ENCODE measurements at places on chromosomes 3 and 15.

DNA sequence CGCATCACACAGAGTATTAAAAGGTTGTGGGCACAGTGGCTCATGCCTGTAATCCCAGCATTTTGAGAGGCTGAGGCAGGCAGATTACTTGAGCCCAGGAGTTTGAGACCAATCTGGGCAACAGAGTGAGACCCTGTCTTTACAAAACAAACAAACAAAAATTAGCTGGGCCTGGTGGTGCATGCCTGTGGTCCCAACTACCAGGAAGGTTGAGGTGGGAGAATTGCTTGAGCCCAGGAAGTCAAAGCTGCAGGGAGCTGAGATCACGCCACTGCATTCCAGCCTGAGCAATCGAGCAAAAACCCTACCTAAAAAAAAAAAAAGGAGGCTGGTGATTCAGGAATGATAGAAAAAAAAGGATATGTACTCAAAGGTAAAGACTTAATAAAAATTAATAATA lies 28.2 kb upstream of the ST6GAL1 start:
- DNase-seq: no peak

DNA sequence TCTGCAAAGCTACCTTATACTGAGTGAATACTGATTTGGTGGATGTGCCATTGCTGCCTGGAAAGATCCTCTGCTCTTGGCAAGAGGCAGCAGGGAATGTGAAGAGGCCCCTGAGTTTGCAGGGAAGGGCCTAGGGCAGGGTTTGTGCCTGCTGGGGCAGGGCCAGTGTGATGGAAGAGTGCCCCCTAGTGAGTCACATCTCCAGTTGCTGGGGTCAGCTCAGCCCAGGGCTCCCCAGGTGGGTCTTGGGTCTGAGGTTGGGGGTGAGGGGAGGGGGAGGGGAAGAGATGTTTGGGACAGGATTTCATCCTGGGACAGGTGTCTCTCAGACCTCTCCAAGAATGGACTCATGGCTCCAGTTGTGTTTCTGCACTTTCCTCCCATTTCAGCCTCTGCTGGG lies 4.1 kb upstream of the AMOTL2 start:
- DNase-seq: peak; percentile 57

DNA sequence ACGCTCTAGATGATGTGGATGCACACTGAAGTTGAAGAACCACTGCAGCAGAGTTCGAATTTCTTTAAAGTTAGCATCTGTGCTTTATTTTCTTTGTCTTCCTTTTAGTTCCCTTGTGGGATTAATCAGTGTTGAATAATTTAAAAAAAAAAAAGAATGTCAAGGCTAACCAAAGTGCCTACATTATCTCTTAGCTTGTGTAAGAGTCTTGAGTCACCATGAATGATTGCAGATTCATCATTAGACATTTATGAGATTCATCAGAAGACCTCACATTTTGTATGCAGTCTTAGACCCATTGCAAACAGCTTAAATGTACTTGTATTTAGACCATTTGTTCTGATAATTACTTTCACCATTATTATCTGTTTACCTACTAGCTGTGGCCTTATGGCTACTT lies 182.2 kb downstream of the FNDC3B start:
- no peak for DNase-seq

DNA sequence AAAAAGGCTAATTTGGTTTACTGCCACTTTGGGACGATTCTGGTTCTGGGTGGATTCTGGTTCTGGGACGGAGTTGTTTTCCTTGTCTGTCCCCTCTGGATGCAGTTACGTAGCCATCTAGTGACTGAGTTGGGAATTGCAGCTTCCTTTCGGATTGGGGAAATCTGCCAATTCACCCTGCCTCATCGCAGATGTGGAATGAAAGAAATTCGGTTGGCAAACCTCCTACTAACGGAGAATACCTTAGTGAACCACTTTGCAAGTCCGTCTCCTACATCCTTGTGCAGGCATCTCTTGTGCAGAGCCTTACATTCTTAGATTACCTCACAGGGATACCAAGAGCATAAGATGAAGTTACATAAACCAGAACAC lies 31.5 kb upstream of the AP4E1 start:
- peak; percentile 83 for DNase-seq

DNA sequence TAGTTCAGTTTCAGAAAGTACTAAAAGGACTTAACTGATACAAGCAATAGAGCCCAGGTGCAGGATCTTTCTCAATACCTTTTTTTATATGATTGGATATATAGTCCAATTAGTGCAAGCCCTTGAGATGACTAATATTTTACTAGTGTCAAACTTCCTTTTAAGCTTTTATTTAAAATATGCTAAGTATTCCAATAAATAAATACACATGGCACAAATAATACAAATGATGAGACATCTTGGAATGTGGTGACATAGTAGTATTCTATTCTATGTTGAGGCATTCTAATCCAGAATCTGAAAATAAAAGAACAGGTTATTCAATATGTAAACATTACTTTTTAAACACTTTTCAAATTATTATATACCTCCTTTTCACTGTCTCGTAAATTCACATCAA lies 670.0 kb downstream of the SI start:
- DNase-seq: no peak

- DNase-seq: no peak
Measured at GRCh38 chr3:102447272-102447671, 12.5 kb downstream of the ZPLD1 start.

DNA sequence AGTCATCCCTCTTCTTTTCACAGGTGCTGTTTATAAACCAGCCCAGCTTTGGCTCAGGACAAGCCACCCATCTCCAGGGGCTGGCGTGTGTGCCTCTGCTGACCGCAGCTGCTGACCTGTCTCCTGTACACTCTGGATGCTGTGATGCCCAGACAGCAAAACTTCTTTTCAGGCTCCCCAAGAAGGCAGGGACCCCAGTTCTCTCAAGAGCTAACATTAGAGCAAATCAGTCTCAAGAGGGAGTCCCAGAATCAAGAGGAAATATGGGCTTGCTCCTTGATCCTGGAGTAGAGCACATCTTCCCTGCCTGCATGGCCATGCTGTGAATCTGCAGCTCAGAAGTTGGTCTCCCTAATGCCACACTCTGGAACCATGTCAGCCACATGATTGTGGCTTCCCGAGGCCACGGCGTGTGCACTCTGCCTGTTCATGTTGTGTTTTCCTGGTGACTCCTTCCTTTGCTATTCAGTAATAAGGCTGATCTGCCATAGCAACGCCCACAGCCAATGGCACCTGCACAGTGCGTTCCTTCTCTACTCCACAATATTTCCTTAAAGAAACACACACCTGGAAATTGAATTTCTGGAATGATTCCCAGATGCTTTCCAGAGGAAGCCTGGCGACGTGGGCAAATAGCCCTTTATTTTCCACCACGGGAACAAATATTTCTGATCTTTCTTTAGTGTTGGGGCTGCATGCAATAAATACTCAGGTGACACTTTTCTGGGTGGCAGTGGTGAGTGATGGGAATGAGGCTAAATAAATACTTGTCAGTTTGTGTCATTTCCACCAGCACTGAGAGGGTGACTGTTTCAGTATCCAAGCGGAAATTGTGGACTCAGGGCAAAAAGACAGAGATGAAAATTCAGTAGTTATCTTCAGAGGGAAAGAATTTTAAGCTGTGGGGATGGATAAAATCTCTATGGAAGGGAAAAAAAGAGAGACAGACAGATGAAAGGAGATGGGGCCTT lies 21.9 kb upstream of the THSD4 start:
- no peak for DNase-seq

GRCh38 chr3:101779822-101780381 lies 891 bp downstream of the NXPE3 start:
- no peak for DNase-seq
